ENCODE measurements at places on chromosomes 12 and 14. TPM values are rescaled to one million over a fixed set of nuclear protein-coding genes. Genes with fewer than 3 reads are reported as not detected.

DNA sequence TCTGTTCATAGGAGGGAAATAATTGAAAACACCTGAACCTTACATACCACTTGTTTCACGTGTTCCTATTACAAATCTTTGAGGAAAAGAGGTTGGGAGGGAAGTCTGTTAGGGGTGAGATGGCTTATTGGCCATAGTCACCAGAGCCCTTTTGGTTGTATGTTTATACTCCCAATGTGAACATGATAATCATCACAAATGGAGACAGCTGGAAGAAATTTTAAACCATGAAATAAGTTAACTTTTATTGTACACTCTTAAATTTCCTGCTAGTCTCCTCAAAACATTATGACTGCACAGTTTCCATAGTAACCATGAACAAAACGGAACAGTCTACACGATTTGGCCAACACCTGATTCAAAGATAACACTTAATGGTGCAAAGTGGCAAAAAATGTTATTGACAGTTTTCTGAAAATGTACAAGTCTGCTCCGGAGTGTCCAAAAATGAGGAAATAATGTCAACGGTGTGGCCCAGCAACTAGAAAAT, 56.9 kb downstream of the LMNTD1 start:
- no peaks in the 10 kb centered on the region for H3K27me3 ChIP-seq
- no peak for DNase-seq
- H3K4me1 ChIP-seq, result no peaks in the 10 kb centered on the region
- H3K27ac ChIP-seq, result no peak overlapping the region
- no peak overlapping the region for H3K4me3 ChIP-seq
- H3K36me3 ChIP-seq, result no peaks in the 10 kb centered on the region

The TMEM121 gene
- 1.8 TPM for total RNA-seq

DNA sequence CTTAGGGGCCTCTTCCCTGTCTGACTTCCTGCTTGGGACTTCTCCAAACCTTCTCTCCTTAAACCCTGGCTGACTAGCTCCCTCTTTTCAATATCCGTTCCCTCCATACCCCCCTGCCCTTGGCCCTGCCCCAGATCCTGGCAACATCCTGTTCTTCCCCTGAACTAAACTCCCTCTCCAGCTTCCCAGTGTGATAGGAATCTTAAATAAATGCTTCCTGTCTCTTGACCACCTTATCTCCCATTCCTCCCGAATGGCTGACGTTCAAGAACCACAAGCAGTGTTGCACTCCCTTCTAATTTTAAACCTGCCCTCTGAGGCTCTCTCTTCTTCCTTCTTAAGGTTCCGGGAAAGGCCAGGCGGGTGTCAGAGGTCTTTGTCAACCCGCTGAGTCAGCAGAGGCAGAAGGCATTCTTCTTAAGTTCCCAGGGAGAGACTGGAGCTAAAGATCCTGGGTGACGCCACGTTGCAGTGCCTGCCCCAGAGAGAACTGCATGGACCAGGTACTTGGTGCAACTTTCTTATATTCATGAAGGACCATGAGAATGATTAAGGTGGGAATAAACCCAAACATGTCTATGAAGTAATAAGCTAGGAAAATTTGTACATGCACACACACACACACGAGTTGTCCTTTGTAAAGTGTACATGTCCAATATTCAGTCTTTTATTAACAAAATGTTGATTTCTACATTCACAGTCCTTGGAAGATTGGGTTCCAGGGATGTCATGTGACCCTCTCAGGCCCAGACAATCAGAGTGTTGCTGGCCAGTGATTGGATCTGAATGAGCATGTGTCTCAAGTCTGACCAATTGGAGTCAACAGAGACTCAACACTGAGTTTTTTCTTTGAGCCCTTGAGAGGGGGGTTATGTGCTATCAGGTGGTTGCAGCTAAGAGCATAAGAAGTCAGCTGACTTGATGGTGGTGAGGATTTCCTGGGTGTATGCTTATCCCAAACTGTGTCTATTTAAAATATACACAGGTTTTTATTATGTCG, 420.2 kb upstream of the TBX3 start:
- no peak overlapping the region for H3K4me3 ChIP-seq
- H3K4me1 ChIP-seq, result no peaks in the 10 kb centered on the region
- no peaks in the 10 kb centered on the region for H3K27me3 ChIP-seq
- no peak overlapping the region for H3K27ac ChIP-seq

DNA sequence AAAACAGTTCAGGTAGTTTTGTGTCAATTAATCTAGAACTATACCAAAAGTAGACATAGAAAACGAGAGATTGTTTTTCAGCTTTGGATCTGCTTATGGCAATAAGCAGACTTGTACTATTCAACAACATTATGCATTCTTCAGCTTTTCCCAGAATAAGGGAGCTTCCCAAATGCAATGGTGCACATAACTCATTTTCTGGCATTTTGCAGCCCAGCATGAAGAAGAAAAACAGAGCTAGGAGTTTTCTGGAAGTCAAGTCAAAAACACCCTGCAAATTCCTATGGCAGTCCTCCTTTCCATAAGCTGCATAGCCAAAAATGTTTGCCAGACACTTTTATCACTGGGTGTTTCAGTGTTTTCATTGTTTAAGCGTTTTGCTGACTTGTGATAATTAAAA, 314.7 kb downstream of the NAV3 start:
- H3K4me3 ChIP-seq, result no peak overlapping the region
- no peak for DNase-seq
- H3K27ac ChIP-seq, result no peak overlapping the region
- no peaks in the 10 kb centered on the region for H3K27me3 ChIP-seq

The GPD1 gene
- not detected for total RNA-seq

The CLEC4E gene
- total RNA-seq, result not detected

GRCh38 chr12:45644541-45644940, 85.0 kb upstream of the ARID2 start:
- H3K27ac ChIP-seq, result no peak overlapping the region
- no peak for DNase-seq
- no peaks in the 10 kb centered on the region for H3K36me3 ChIP-seq
- H3K27me3 ChIP-seq, result peaks cover 7% of the 10 kb centered on the region
- H3K4me1 ChIP-seq, result peaks cover 4% of the 10 kb centered on the region

The VPS37B gene
- 99.2 TPM for total RNA-seq
